Effector memory CD8-positive, alpha-beta T cell (primary cell): ENCODE measurements at places on chromosomes 3 and 15.
A peak's percentile ranks its signal among the peaks of the same experiment; 100 is the strongest.

DNA sequence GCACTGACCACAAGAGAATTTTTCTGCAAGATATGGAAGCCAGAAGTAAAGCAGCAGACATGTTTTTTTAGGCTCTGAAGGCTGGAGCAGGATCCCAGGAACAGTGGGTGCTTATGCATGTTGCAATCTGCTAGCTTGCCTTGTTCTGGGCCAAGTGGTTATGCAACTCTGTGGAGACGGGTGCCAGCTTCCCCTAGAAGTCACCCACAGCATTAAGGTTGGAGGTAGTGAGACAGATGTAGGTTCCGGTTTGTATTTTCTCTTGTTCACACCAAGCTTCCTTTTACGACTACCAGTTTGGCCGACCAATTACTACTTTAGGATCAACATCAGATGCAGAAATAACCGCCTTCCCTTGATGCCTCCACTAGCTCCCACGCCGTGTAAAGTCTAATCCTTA lies 11.1 kb downstream of the DPH3 start:
- DNase-seq: no peak

GRCh38 chr3:39114456-39114855 lies 7.0 kb downstream of the TTC21A start:
- DNase-seq: no peak

- DNase-seq: no peak
These were observed 11.1 kb downstream of the ISLR start for GRCh38 chr15:74184582-74185091.

- DNase-seq: no peak
These were observed 15.7 kb downstream of the ACOX2 start for GRCh38 chr3:58521336-58521670.

GRCh38 chr3:4778119-4778518 lies 201.1 kb upstream of the BHLHE40 start:
- DNase-seq: no peak

DNA sequence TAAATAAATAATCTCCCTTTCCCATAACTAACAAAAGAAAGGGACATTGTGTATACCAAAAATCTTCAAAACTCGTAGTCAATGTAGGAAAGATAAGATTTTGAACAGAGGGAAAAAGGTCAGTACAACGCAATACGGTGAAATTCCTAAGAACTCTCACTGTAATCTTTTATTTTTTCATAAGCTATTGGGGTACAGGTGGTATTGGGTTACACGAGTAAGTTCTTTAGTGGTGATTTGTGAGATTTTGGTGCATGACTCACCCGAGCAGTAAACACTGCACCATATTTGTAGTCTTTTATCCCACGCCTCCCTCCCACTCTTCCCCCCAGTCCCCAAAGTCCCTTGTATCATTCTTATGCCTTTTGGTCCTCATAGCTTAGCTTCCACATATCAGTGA lies 718.0 kb downstream of the TBL1XR1 start:
- no peak for DNase-seq

GRCh38 chr15:99123713-99124451 lies 19.0 kb downstream of the SYNM start:
- DNase-seq: no peak

DNA sequence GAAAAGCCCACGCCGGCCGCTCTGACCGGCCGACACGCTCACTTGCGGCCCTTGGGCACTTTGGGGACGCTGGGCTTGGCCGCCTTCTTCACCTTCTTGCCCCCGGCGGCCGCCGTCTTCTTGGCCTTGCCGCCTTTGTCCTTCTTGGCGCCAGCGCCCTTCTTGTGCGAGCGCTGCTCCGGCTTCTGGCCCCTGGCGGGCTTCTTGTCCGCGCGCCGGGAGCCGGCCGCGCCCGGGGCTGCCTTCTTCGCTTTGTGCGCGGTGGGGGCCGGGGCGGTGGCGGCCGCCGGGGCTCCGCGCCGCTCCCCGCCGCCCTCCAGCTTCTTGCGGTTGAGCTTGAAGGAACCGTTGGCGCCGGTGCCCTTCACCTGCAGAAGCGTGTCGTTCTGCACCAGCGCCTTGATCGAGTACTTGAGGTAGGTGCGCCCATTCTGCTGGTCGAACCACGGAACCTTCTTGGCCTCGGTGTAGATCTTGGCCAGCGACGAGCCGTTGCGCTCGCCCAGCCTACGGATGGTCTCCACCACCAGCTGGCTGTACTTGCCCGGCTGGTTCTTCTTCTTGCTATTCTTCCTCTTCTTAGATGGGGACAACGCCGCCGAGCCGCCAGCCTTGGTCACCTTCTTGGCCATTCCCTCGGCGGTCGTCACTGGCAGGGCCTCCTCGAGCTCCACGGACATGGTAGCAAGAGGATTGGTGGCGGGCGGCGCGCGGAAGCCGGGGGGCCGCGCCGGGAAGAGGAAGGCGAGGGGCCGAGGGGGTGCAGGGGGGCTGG lies 36.7 kb downstream of the HMCES start:
- peak; percentile 33 for DNase-seq

DNA sequence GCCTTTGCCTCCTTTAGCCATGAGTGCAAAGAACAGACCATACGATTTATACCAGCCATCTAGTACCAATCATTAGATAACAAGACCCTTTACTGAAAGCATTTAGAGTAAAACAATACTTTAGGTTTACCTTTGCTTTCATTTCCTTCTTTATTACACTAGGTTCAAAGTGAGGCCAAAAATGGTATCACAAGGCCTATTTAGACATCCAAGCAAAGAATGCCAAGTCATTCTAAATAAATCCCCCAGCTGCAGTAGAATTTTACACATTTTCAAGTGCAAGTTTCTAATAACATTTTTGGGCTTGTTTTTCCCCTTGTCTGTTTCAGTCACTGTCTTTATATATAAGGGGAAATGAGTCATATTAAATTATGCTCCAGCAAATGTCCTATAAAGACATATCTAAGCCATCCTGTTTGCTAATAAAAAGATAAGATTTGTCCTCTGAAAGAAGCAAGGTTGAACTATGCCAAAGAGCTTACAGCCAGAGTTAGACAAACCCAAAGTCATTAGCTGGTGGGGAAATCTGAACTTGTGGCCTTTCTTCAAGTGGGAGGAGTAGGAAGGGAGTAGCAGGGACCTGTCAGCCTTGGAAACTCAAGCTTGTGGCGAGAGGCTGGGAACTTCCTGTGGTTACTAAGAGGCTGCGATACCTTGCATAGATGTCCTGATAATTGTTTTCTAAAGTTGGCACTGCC lies 232.7 kb downstream of the MECOM start:
- DNase-seq: no peak

GRCh38 chr15:26870346-26870745 lies 3.5 kb downstream of the GABRA5 start:
- no peak for DNase-seq

- DNase-seq: no peak
These were observed 801 bp upstream of the CDAN1 start for GRCh38 chr15:42737529-42738328.
